ENCODE measurements at places on chromosomes 1 and 21.
A peak's percentile ranks its signal among the peaks of the same experiment; 100 is the strongest.

GRCh38 chr21:17402937-17403336, 109.9 kb upstream of the CXADR start:
- DNase-seq = no peak

- no peak for DNase-seq
Observed at GRCh38 chr1:63523738-63524137, 413 bp downstream of the EFCAB7 start.

DNA sequence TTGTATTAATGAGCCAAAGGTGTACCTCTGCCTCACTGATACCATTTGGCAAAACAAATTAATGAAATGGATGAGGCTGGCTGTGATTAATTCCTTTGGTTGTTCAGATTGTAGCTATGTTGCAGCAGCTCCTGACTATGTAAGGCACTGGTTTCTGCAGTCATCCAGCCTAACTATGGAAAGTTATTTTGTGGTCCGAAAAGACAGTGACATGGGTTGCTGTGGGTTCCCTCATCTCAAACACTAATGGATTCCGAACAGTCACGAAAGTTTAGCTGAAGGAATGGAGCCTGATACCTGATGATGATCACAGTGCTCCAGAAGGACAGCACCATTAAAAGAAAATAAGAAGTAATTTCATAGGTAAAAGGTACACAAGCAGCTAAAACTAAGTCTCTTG, 42.6 kb downstream of the WASF2 start:
- DNase-seq = no peak

DNA sequence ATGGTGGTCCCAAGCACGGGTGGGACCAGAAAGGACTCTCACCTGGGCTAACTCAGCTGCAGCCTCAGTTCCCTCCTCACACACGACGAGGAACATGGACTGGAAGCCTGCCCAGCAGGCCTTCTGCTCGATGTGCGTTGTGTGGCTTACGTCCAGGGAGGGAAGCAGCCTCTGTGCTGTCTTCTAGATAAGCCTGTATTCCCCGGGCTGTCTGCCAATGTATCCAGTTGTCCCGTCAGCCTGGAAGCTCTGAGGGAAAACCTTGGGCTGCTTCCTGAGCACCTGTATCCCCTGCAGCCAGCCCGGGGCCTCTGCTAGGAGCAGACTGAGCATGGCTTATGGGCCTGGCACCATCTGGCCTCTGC, 10.5 kb downstream of the PCSK9 start:
- DNase-seq = no peak

DNA sequence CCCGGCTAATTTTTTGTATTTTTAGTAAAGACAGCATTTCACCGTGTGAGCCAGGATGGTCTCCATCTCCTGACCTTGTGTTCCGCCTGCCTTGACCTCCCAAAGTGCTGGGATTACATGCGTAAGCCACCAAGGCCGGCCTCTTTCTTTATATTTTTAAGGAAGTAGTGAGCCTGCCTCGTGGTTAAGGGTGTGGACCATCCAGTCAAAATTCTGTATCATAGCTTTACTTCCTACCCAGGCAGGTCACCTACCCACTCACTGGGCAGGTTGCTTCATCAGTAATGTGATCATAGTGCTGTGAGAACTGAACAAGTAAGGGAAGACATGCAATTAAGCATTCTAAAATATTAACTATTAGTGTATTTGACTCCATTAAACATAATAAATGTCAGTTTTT, 8.1 kb upstream of the ACOT7 start:
- no peak for DNase-seq

- no peak for DNase-seq
Observed at GRCh38 chr1:63901094-63901493, 127.3 kb downstream of the ROR1 start.

DNA sequence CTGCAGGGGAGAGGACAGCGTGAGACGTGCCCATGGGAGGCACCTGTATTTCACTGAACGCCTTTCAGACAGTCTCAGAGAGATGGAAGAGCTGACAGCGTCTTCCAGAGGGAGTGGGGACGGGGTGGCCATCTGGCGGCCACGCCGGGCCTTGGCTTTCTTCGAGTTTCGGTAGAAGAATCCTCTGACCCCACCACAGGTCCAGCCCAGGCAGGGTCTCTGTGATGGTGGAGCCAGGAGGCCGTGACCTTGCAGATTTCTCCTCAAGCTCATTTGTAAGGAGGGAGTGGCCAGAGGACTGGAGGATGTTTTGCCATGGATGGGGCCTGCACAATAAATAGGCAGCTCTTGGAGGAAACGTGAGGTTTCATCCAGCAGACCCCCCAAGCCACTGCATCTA, 47.6 kb upstream of the ADARB1 start:
- no peak for DNase-seq

GRCh38 chr1:238606896-238607295, 716.2 kb upstream of the ZP4 start:
- DNase-seq = peak; percentile 30

DNA sequence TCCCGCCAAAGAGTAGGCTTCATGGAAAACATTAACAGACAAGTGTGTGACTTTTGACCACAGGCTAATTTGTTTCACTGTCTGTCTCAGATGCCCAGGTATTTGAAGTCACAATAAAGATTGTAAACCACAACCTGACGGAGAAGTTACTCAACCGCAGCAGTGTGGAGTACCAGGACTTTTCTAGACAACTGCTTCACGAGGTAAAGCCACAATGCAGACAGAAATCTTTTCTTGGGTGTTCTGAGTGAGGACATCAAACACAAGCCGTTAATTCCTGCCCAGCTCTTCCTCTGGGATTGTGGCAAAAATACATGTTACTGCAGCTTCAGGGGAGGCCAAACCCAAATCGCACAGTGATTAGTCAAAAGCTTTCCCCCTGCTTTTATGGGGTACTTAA, 31.0 kb downstream of the UMODL1 start:
- DNase-seq = no peak

DNA sequence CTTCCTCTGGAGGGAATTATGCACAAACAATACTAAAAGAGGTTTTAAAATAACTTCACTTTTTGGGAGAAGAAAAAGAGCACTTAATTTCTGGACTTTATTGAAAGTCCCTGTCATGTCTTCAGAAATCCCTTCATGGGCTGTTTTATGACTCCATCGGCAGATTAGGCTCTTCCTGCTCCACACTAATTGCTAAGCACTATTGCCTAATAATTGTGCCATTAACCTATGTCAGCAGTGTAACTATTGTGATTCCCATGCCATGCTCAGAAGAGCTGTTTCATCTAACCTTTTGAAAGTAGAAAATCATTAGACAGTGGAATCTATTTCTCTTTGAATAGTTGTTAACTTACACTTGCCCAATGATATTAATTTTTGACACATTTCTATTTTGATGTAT, 489.3 kb upstream of the RUNX1 start:
- DNase-seq = no peak

- no peak for DNase-seq
Observed at GRCh38 chr1:85413169-85413568, 51.8 kb downstream of the DDAH1 start.

DNA sequence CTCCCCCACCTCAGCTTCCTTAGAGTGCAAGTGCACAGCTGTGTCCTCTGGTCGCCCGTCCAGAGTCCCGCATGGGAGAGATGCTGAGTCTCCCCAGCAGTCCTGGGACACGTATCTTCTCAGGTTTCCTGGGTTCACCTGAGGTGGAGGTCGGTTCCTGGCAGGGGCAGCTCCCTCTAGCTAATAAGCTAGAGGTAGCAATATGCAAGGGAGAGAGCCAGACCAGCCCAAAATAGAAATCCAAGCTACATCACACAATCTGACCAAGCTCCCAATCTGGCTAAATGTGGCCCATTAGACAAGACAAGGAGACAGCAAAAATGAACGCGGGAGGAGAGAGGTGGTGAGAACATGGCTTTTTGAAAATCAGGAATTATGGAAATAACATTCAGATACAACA, 30.9 kb upstream of the CADM3 start:
- DNase-seq = no peak

DNA sequence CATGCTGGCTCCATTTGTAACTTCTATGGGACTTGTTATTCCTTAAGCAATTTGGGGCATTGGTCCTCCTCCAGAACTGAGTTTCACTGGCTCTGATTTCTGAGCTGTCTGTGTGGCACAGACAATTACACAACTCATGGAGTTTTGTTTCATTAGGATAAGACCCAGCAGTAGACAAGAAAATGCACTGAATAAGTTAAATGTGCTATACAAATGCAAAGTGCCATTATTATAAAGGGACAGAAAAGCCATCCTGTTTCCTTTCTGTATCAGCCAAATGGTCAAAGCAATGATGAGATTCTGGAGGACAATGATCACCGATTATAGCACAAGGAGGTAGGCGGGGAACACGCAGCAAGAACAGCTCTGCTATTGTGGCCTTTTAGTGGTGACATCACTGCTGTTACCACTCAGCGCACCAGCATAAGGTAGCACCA, 81.9 kb downstream of the CNIH3 start:
- DNase-seq = no peak

DNA sequence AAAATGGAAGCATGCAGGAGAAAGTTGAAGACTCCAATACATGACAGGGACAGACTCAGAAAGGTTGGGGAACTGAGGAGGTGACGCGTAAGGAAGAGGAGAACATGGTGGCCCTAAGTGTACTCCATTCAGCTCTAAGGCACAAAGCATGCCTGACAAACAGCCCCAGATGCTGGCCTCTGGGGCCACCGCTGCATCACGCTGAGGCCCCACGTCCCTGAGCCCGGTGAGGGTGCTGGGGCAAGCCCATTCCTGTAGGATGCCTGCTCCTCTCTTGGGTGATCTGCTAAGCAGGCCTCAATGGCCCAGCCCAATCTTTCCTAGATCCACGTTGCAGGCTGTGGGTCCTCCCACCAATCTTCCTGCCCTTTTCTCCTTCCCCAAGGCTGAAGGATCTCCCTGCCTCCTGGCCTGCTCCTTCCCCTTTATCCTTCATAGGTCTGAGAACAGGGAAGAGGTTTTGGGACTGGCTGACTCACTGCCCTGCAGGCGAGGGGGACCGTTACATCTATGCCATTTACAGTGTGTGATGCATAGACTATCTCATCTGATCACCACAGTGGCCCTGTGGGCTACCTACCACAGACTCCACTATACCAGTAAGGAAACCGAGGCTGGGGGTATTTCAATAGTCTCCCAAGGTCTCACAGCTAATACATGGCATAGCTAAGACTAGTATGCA, 16.8 kb upstream of the NID1 start:
- no peak for DNase-seq

GRCh38 chr1:55214212-55214933, 791 bp downstream of the USP24 start:
- DNase-seq = no peak

GRCh38 chr1:196450143-196451095, 157.8 kb downstream of the KCNT2 start:
- DNase-seq = no peak

DNA sequence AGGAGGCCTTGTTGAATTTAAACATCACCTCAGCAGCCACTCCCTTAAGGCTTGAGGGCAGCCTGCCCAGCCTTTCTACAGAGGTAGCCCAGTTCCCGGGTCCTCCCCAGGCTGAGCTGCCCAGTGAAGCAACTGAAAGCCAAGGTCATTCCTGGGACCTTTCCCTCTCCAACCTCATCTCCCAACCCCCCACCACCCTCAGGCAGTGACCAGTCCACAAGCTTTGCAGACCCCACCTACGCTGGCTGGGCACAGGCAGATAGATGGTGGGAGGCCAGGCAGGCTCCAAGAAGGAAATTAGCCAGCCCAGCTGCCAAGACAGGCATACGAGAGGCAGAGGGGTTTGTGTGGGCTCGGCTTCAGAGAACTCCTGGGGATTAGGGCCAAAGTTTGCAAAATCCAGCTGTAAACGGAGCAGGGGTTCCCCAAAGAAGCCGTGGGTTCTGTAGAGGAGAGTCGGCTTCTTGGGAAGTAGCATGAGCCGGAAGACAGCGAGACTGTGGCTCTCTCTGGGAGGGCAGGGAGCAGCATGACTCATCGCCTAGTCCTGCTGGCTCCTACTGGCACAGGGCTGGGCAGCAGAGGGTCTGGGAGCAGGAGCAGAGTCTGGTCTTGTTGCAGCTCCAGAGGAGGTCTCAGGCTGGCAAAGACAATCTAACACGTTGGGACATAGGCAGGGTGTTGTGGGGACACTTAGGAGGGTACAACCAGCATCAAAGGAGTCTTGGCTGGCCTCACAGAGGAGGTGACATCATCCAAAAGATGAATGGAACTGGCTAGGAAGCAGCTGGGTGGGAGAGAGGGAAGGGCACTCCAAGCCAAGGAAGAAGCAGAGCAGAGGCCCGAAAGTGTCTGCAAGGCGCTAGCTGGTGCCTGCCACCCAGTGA, 2.8 kb upstream of the ZC3H12A start:
- DNase-seq = peak; percentile 95

- peak; percentile 92 for DNase-seq
Observed at GRCh38 chr21:38853421-38853919, 47.7 kb downstream of the ETS2 start.

DNA sequence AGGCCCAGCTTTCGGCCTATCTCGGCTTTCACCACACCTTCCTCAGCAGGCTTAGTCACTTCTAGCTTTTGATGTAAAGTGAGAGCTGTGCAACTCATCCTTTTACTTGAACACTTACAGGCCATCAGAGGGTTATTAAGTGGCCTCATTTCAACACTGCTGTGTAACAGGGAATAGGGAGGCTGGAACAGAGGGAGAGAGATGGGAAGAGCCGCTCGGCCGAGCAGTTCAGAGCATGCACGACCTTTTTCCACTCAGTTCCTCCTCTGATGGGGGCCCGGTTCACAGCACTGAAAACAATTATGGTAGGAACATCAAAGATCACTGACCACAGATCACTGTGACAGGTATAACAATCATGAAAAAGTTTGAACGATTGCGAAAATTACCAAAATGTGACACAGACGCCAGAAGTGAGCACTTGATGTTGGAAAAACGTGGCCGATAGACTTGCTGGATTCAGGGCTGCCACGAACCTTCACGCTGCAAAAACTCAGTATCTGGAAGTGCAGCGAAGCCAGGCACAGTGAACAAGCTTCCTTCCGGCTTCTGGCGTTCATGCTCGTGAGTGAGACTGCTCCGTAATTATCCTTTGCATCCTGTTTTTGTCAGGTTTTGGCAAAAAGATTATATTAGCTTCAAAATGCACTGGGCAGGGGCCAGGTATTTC, 28.6 kb downstream of the AGPAT3 start:
- peak; percentile 46 for DNase-seq

- DNase-seq = no peak
Observed at GRCh38 chr1:172732427-172732826, 73.5 kb downstream of the FASLG start.

DNA sequence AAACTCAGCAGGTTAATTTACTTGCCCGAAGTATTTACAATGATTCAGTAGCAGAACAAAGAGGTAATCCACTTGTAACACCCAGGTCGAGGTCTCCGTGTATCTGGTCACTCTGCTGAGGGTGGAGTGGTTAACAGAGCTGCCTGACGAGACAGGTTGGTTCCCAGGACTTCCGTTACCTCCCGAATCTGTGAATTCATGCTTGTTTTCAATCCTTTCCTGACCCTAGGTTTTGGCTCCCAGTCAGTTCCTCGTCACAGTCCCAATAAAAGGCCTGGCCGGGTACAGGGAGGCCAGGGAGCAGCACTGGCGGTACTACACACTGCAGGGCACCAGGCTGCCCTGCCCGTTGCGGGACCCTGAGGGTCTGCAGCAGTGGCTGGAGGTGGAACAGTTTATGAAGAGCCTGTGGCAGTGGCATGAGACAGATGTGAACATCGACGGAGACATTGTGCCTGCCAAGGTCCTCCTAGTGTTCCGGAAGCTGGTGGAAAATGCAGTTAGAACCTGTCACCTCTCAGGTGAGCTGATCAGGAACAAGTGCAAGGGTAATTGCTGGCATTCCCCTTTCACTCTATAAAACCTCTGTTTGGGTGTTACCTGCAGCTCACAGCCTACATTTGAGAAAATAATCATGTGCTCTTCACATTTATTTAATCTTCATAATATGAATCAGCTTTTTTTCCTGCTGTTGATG, 12.8 kb downstream of the MAB21L3 start:
- no peak for DNase-seq
